ENCODE measurements at places on chromosomes 1 and 21. TPM values are rescaled to one million over a fixed set of nuclear protein-coding genes. Genes with fewer than 3 reads are reported as not detected.

The UTS2 gene
- total RNA-seq: 10.8 TPM

The ECE1 gene
- 49.6 TPM for total RNA-seq

The FUBP1 gene
- 92.6 TPM for total RNA-seq

The PTPN14 gene
- 103 TPM for total RNA-seq

The SLC35E2B gene
- 26.1 TPM for total RNA-seq

The CIART gene
- total RNA-seq: 2.6 TPM

The CACNA1E gene
- 0.32 TPM for total RNA-seq

The RAD54L gene
- total RNA-seq: 30.6 TPM

The BCAN gene
- total RNA-seq: not detected

The DOCK7 gene
- total RNA-seq: 48.9 TPM

The INPP5B gene
- total RNA-seq: 18.8 TPM

The IBA57 gene
- 14.3 TPM for total RNA-seq

The NES gene
- 22.7 TPM for total RNA-seq

The LIN28A gene
- total RNA-seq: 5.7 TPM

- H3K27ac ChIP-seq: no peak overlapping the region
- peaks cover 35% of the 10 kb centered on the region for H3K4me1 ChIP-seq
- DNase-seq: no peak
- H3K27me3 ChIP-seq: no peaks in the 10 kb centered on the region
- no peak overlapping the region for H3K4me3 ChIP-seq
These were observed 16.2 kb downstream of the KCND3 start for GRCh38 chr1:111973150-111973790.

- H3K27me3 ChIP-seq: no peaks in the 10 kb centered on the region
- H3K4me1 ChIP-seq: peaks cover 7% of the 10 kb centered on the region
- H3K36me3 ChIP-seq: no peaks in the 10 kb centered on the region
These were observed 1.1 kb upstream of the RPRD2 start for GRCh38 chr1:150362721-150363425.

GRCh38 chr21:27806281-27806680 is 839.4 kb upstream of the ADAMTS5 start:
- H3K36me3 ChIP-seq: no peaks in the 10 kb centered on the region
- no peak overlapping the region for H3K4me3 ChIP-seq
- no peak for DNase-seq
- H3K4me1 ChIP-seq: peaks cover 16% of the 10 kb centered on the region

DNA sequence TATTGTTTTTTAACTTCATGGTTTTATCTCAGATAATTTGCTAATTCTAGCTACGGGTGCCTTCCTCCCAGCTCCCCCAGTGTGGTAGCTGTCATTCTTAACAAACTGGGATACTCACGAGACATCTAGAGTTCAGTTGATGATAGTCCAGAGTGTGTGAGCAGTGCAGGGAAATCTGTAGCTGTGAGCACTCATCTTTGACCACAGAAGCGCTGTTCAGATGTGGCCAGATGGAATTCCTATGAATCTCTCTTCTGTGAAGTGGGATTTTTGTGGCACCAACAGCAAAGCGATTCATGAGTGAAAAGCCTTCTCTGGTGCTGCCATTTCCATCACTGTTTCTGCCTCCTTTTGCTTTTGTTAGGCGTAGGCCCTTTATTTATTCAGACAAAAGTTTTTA is 125.1 kb downstream of the NFIA start:
- H3K27me3 ChIP-seq: no peaks in the 10 kb centered on the region
- no peak overlapping the region for H3K27ac ChIP-seq
- H3K36me3 ChIP-seq: no peaks in the 10 kb centered on the region
- no peaks in the 10 kb centered on the region for H3K4me1 ChIP-seq
- DNase-seq: no peak
- no peak overlapping the region for H3K4me3 ChIP-seq

GRCh38 chr1:89986020-89986419 is 8.9 kb upstream of the ZNF326 start:
- H3K4me3 ChIP-seq: no peak overlapping the region
- H3K27me3 ChIP-seq: no peaks in the 10 kb centered on the region
- H3K36me3 ChIP-seq: no peaks in the 10 kb centered on the region

DNA sequence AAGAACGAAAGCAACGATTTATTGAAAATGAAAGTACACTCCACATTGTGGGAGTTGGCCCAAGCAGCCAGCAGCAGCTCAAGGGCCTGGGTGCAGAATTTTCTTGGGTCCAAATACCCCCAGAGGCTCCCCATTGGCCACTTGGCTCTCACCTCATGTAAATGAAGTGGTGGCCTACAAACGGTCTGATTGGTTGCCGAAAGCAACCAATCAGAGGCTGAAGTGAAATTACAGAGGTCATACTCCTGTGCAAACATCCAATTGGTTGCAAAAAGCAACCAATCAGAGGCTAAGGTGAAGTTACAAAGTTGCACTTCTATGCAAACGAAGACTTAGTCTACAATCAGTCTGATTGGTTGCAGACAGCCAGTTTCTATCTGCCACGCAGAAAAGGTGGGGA is 31.9 kb downstream of the FAM163A start:
- H3K27ac ChIP-seq: no peak overlapping the region
- no peaks in the 10 kb centered on the region for H3K27me3 ChIP-seq
- H3K4me3 ChIP-seq: no peak overlapping the region

DNA sequence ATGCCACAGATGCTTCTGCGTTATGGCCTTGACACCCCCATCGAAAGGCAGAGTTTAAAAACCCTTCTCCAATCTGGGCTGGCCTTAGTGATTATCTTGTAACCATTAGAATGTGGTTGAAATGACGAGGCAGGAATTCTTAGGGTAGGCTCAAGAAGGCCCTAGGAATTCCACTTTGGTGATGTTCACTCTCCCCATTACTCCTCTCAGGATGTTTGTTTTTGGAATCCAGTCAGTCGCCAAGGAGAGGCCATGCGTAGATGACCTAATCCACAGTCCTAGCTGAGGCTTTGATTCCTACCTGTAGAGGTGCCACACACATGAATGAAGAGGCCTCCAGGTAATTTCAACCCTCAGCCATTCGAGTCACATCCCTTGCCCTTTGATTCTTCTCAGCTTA is 318.2 kb downstream of the NEGR1 start:
- H3K4me1 ChIP-seq: no peaks in the 10 kb centered on the region
- H3K36me3 ChIP-seq: no peaks in the 10 kb centered on the region
- no peak for DNase-seq
- H3K4me3 ChIP-seq: no peak overlapping the region
- no peak overlapping the region for H3K27ac ChIP-seq
- H3K27me3 ChIP-seq: no peaks in the 10 kb centered on the region

- no peak for DNase-seq
- no peaks in the 10 kb centered on the region for H3K4me1 ChIP-seq
- no peak overlapping the region for H3K27ac ChIP-seq
- no peak overlapping the region for H3K4me3 ChIP-seq
- no peaks in the 10 kb centered on the region for H3K27me3 ChIP-seq
These were observed 237.6 kb downstream of the SDCCAG8 start for GRCh38 chr1:243493156-243494129.

GRCh38 chr1:54500107-54500431 is 48.0 kb upstream of the ACOT11 start:
- no peak for DNase-seq
- H3K4me3 ChIP-seq: no peak overlapping the region
- peaks cover 3% of the 10 kb centered on the region for H3K4me1 ChIP-seq
- H3K36me3 ChIP-seq: no peaks in the 10 kb centered on the region

- H3K4me3 ChIP-seq: no peak overlapping the region
- no peaks in the 10 kb centered on the region for H3K36me3 ChIP-seq
- H3K27ac ChIP-seq: no peak overlapping the region
- peaks cover 17% of the 10 kb centered on the region for H3K4me1 ChIP-seq
- no peaks in the 10 kb centered on the region for H3K27me3 ChIP-seq
These were observed 918.2 kb upstream of the ADGRL2 start for GRCh38 chr1:80882553-80882952.

GRCh38 chr21:27582246-27582947 is 615.5 kb upstream of the ADAMTS5 start:
- H3K27me3 ChIP-seq: no peaks in the 10 kb centered on the region
- DNase-seq: no peak
- no peak overlapping the region for H3K27ac ChIP-seq
- H3K4me1 ChIP-seq: no peaks in the 10 kb centered on the region

- H3K36me3 ChIP-seq: no peaks in the 10 kb centered on the region
- H3K4me1 ChIP-seq: no peaks in the 10 kb centered on the region
- no peak for DNase-seq
These were observed 47.3 kb upstream of the SSX2IP start for GRCh38 chr1:84737590-84737989.

- H3K4me1 ChIP-seq: peaks cover 7% of the 10 kb centered on the region
- H3K36me3 ChIP-seq: no peaks in the 10 kb centered on the region
- no peak for DNase-seq
- no peaks in the 10 kb centered on the region for H3K27me3 ChIP-seq
These were observed 51.2 kb downstream of the TLR5 start for GRCh38 chr1:223091896-223092295.

DNA sequence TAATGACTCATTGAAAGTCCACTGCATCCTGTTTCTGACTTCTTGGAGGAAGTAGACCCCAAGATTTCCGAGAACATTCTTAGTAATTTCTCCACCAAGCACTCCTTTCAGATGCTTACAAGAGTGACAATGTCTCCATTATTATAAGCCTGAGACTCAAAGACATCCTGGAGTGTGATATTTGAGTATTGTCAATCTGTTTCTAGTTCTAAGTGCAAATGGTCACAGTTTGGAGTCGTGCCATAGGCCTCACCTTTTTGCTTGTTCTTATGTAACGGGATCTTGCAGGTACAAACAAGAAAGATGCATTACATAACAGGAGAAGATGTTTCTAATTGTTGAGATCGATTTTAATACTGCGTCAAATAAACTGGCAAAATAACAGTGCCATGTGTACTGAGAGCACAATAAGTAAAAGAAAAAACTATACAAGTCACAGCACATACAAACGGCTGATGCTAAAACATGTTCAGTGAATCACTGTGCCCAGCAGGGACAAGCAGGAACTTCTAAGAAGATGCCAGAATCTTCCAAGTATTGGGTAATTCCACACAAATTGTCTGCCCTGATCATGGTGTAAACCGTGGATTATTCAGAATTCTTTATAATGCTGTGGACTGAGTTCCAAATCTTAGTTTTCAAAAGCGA is 54.1 kb downstream of the CD2 start:
- DNase-seq: no peak
- H3K36me3 ChIP-seq: no peaks in the 10 kb centered on the region
- no peak overlapping the region for H3K27ac ChIP-seq
- H3K4me1 ChIP-seq: no peaks in the 10 kb centered on the region
- no peaks in the 10 kb centered on the region for H3K27me3 ChIP-seq

GRCh38 chr1:21490774-21491487 is 18.3 kb upstream of the ALPL start:
- no peaks in the 10 kb centered on the region for H3K36me3 ChIP-seq
- no peaks in the 10 kb centered on the region for H3K4me1 ChIP-seq
- no peak overlapping the region for H3K4me3 ChIP-seq
- no peaks in the 10 kb centered on the region for H3K27me3 ChIP-seq
- DNase-seq: no peak

GRCh38 chr1:93502571-93502970 is 54.7 kb downstream of the FNBP1L start:
- no peak for DNase-seq
- no peaks in the 10 kb centered on the region for H3K36me3 ChIP-seq
- H3K4me1 ChIP-seq: no peaks in the 10 kb centered on the region
- H3K27me3 ChIP-seq: no peaks in the 10 kb centered on the region
- H3K27ac ChIP-seq: no peak overlapping the region

GRCh38 chr1:22328331-22329147 is 123.1 kb upstream of the ZBTB40 start:
- no peak for DNase-seq
- no peak overlapping the region for H3K4me3 ChIP-seq
- no peaks in the 10 kb centered on the region for H3K27me3 ChIP-seq
- no peak overlapping the region for H3K27ac ChIP-seq
- no peaks in the 10 kb centered on the region for H3K4me1 ChIP-seq

DNA sequence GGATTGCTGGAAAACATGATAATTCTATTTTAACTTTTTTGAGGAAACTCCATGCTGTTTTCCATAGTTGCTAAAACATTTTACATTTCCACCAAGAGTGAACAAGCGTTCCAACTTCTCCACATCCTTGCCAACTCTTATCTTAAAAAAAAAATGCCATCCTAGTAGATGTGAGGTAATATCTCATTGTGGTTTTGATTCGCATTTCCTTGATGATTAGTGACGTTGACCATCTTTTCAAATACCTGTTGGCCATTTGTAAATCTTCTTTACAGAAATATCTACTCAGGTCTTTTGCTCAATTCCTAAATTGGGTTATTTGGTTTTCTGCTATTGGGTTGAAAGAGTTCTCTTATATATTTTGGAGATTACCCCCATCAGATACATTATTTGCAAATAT is 77.4 kb upstream of the CLDN14 start:
- no peak overlapping the region for H3K27ac ChIP-seq
- no peaks in the 10 kb centered on the region for H3K4me1 ChIP-seq
- no peaks in the 10 kb centered on the region for H3K36me3 ChIP-seq
- DNase-seq: no peak
- H3K27me3 ChIP-seq: no peaks in the 10 kb centered on the region

DNA sequence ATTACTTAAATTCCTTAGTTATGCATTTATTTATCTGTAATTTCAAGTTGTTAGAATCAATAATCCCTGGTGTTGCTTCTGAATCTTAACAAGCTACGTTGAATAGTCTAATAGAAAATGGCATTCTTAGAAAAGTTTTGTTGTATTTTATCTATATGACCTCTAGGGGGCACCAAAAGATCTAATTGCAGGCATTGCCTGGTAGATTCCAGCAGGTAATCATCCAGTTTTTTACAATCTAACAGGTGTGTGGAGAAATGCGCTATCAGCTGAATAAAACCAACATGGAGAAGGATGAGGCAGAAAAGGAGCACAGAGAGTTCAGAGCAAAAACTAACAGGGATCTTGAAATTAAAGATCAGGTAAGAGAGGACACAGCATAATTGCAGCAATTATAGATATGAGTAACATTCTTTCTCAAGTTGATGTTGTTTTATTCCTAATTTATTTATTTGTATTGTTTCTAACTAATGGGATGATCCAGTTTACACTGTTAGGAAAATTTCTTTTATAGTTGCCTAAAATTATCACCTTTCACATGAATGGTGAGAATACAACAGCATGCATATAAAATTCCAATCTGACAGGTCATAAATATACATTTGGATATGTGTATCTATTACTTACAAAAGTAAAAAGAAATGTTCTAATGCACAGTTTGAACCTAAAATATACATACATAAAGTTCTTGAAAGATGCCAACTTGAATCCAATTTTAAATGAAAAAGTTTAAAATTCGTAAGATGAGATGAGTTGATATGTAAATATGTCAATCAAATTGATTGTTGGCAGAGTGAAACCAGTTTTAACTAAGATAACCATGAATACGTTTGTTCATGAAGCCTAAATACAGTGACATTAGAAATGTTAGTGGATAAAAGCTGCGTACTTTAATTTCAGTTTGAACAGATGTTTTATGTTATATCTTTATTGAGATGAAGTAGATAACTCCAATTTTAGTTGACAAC is 88.4 kb downstream of the SDCCAG8 start:
- H3K4me3 ChIP-seq: no peak overlapping the region
- no peaks in the 10 kb centered on the region for H3K27me3 ChIP-seq
- H3K4me1 ChIP-seq: no peaks in the 10 kb centered on the region
- H3K36me3 ChIP-seq: no peaks in the 10 kb centered on the region
- H3K27ac ChIP-seq: no peak overlapping the region
- DNase-seq: no peak

- H3K4me1 ChIP-seq: no peaks in the 10 kb centered on the region
- H3K36me3 ChIP-seq: no peaks in the 10 kb centered on the region
- H3K4me3 ChIP-seq: no peak overlapping the region
- H3K27me3 ChIP-seq: no peaks in the 10 kb centered on the region
These were observed 48.3 kb downstream of the ADGRL2 start for GRCh38 chr1:81848880-81849682.

All from Caco-2 (cell line).